ENCODE measurements at places on chromosomes 2 and 18.
A peak's percentile ranks its signal among the peaks of the same experiment; 100 is the strongest.

DNA sequence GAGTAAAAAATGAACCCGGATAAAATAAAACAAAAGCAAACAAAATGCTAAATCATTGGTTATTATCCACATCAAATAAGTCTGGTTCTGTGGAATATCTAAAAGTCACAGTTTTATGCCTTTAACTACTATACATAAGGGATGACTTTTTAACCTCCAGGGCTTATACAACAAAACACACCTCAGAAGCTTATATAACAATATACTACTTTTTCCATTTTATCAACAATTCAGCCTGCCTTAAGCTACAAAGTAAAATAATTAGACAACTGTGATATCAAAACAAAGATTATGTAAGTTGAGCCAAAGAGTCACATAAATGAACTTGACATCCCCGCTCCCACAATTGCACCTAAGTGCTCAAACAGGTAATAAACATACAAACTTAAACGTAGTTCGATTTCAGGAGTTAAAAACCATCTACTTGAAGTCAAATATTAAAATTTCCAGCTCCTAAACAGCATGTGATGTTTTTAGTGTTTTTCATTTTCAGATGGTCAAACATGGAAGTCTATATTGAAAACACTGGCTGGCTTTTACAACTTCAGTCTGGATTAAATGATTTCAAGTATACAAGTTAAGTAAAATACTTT lies 54.7 kb downstream of the ATIC start:
- DNase-seq = no peak

DNA sequence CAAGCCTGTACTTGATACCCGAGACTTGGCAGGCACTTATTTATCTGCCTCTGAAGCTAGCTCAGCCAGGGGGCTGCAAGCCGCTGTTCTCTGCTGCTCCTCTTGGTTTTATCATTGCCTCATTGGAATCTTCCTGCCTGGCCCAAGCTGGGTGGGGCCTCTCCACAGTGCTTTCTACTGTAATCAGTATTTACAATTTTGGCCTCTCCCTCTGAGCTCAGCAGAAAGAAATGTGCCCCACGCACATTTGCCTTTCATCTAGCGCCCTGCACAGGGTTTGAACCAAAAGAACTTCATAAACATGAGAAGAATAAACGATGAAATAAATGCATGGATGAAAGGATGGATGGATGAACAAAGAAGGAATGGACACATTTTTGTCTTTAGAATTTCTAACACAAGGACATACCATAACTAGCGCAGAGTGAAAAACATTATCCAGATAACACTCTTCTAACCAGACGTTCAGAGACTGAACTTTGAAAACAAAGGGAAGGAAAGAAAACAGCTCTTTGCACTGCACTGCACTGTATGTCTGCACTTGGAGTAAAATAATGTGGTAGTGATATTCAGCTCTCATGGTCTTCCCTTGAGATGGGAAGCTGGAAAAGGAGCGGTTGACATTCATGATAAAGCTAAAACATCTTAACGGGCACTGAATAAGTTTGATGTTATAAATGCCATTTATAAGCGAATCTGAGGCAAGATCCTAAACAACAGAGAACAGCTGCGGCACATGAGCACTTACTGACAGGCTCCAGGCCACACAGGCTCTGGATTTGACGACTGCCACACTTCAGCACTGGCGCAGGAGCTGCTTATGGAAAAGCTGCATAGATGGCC lies 86.8 kb upstream of the SP3 start:
- DNase-seq = no peak

- no peak for DNase-seq
Measured at GRCh38 chr2:168993538-168993937, 37.6 kb downstream of the ABCB11 start.

- DNase-seq = peak; percentile 18
Measured at GRCh38 chr2:26740890-26741302, 23.2 kb upstream of the SLC35F6 start.

GRCh38 chr18:46196627-46197243 lies 92.5 kb downstream of the HAUS1 start:
- no peak for DNase-seq

GRCh38 chr2:215825707-215826106 lies 187.6 kb downstream of the MREG start:
- DNase-seq = no peak

DNA sequence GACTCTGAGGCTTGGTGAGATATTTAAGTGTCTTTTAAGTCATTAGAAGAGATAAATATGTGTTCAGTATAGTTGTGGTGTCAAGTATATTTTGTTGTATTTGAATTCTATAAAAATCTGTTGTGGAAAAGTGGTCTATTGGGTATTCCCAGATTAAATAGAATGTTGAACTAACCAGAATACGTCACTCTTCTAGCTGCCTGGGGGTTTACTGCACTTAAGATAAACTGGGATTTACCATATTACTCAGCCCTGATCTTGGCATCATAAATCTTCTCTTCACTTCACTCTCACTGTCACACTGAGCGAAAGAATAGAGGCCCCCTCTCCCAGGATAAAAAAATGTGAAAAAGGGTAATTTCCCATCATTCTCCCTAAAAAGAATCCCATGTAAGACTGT lies 129.8 kb downstream of the BCL2 start:
- no peak for DNase-seq

- peak; percentile 61 for DNase-seq
Measured at GRCh38 chr2:230575642-230576324, 136.9 kb upstream of the CAB39 start.

GRCh38 chr2:30705711-30706533 lies 101.3 kb downstream of the CAPN13 start:
- no peak for DNase-seq

- no peak for DNase-seq
Measured at GRCh38 chr2:222594679-222595078, 61.2 kb downstream of the FARSB start.

- no peak for DNase-seq
Measured at GRCh38 chr2:159396799-159397198, 110.3 kb upstream of the WDSUB1 start.

- DNase-seq = no peak
Measured at GRCh38 chr18:7870855-7871254, 303.7 kb downstream of the PTPRM start.

DNA sequence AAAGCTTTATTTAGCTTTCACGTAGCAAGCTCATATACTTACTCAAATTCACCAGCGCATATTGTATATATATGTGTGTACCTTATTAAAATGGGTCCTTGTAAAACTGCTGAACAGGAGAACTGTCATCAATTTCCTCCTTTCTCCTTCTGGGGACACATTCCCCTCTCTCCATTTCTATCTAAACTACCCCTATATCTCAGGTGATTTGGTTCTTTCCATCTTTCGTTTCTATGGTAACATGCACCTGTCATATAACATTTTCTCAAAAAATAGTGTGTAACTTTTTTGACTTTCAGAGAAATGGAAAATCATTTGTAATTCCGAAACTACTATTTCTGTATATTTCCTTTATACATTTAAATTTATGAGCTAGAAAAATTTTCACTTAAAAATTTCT lies 83.5 kb upstream of the CD226 start:
- no peak for DNase-seq

DNA sequence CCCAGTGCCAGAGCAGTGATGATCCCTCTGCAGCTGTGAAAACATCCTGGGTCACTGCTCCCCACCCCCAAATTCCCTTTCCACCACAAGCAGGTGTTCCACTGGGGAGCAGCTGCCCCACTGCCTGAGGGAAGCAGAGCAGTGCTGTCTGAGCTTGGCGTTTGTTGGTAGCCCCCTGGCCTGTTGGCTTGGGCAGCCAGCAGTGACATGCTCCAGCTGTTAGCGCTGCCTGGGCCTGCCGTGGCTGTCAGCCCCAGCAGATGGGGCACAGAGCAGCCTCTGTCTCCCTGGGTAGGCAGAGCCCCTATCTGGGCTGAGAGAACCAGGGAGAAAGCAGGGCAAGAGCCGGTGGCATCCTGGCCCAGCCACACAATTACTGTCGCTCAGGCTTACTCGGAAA lies 247.7 kb downstream of the GLI2 start:
- no peak for DNase-seq

DNA sequence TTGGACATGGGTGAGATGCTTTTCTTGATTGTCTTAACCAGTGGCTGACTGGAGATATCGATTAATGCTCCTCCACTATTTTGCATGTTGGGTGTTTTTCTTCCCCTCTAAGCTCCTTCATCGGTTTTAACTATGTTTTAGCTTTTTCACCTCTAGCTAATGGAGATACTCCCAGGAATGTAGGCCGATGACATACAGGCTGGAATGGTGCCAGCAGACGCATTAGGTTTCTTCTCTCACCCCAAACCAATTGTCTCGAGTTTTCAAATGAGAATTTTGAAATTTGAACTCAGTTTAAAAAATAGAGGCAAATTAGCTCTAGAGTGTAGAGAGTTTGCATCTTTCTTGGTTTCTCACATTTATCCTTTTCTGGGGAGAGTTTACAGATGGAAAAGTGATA lies 247.6 kb downstream of the RPRM start:
- DNase-seq = no peak

GRCh38 chr18:63997606-63998005 lies 27.7 kb downstream of the SERPINB8 start:
- no peak for DNase-seq

GRCh38 chr2:218017211-218018053 lies 14.6 kb upstream of the TNS1 start:
- DNase-seq = no peak

DNA sequence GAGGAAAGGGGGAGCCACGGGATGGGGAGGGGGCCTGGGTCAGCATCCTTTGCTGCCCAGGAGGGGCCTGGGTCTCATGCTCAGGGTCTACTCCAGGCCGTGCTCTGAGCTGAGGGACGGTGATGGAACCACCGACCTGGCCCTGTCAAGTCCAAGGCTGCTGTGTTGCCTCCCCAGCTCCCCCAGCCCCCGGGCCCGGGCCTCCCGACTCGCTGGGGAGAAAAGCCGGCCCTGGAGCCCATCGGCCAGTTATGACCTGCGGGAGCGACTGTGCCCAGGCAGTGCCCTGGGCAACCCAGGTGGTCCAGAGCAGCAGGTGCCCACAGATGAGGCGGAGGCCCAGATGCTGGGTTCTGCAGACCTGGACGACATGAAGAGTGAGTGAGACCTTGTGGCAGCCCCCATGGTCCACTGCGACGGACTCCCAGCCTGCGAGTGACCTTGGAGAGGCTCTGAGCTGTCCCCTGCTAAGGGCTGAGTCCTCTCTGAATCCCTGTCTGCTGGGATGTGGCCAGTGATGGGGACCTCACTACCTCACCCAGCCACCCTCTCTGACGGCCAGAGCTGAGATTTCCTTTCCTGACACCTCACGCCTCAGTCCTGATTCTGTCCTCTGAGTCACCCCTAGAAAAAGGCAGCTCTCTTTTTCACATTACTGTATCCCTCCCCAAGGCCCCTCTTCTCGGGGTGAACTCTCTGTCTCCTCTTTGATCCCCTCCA lies 2.7 kb downstream of the SLC4A3 start:
- DNase-seq = no peak

GRCh38 chr2:112482309-112483041 lies 519 bp downstream of the TTL start:
- DNase-seq = no peak

GRCh38 chr18:7370802-7371201 lies 139.9 kb downstream of the LRRC30 start:
- no peak for DNase-seq

- DNase-seq = no peak
Measured at GRCh38 chr2:18525236-18525635, 35.2 kb downstream of the RDH14 start.

DNA sequence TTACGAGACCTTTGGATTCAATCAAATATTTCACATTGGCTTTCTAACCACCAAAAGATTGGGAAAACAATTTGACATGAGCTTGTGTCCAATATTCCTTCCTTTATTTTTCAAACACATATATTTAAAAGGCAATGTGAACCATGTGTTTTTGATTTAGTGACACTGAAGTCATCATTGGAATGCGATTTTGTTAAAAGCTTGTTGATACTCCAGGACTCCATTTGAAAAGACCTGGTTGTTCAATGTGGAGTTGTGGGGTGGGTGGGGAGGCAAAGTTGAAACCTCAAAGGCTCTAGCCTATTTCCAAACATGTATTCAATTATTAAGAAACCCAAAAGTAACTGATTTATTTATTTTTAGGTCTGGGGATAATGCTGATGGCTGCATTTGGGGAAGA lies 114.1 kb upstream of the TRIB2 start:
- DNase-seq = no peak

DNA sequence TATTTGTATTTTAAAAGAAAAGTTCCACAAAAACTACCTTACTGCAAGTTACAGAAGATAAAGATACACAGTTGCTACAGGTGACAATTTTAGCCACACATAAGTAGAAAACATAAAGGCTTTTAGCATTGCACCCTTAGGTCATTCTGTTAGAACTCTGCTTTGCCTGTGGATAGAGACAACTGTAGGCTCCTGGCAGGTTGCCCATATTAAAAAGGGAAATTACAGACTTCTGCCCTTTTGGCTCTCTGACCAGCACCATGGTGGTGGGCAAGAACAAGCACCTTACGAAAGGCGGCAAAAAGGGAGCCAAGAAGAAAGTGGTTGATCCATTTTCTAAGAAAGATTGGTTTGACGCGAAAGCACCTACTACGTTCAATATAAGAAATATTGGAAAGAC lies 223.3 kb downstream of the MC4R start:
- DNase-seq = no peak

- no peak for DNase-seq
Measured at GRCh38 chr2:176492583-176492982, 223.3 kb downstream of the MTX2 start.

DNA sequence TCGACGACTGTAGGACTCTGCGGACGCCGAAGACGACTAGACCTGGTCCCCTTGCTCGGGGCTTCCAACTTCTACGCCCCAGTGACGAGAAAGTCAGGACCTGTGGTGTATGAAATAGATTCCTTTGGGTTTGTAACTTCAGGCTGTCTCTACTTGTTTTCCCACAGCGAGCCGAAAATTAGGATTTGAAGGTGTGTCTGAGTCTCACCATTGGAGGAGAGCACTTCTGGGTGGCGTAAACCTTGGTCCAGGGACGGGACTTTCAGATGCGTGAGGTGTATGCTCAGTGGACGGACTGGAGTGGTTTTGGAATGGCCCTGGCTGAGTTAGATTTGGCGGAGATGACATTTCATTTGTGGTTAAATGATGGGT lies 1.3 kb downstream of the BIRC6 start:
- no peak for DNase-seq

- DNase-seq = no peak
Measured at GRCh38 chr2:16153754-16154035, 213.3 kb downstream of the MYCN start.

DNA sequence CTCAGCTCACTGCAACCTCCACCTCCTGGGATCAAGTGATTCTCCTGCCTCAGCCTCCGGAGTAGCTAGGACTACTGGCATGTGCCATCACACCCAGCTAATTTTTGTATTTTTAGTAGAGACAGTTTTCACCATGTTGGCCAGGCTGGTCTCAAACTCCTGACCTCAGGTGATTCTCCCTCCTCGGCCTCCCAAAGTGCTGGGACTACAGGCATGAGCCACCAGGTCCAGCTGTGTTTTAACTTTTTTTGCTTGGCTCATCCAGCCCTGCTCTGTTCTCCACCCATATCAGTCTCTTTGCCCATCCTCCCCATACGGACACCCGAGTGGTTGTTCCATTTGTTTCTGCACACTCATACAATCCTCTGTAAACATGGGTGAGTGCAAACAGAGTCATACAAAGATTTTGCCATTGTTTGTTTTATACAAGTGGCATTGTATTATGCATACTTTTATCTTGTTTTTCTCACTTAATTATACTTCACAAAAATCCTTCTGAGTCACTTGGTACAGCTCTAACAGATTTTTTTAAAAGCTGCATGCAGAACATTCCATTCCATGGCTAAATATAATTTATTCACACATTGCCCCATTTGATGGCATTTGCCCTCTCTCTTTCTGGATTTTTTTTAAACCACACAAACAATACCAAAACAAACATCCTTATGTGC lies 5.3 kb downstream of the APOB start:
- DNase-seq = no peak

GRCh38 chr18:67997496-67997895 lies 481.0 kb upstream of the DSEL start:
- DNase-seq = no peak
